Activated CD4-positive, alpha-beta T cell treated with anti-CD3 and anti-CD28 coated beads for 24 hours (primary cell): ENCODE measurements at places on chromosomes 4 and X.

DNA sequence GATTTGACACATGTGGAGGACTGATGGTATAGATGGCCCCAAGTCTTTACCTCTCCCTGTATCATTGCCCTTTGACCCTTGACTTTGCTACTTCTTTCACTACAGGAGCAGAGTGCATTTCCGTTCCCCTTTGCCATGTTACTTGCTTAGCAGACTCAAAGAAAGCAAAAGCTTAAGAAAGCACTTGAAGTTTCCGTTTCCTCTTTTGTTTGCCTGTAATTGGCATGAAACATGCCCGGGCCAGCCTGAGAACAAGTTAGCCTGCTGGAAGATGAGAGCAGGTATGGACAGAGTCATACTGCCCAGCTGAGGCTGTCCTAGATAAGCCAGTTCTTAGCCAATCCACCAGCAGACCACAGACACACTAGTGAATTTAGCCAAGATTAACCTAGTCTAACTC, 206.0 kb downstream of the BCOR start:
- DNase-seq: no peak

- no peak for DNase-seq
These were observed 19.2 kb downstream of the PPP3CA start for GRCh38 chr4:101328063-101328602.

DNA sequence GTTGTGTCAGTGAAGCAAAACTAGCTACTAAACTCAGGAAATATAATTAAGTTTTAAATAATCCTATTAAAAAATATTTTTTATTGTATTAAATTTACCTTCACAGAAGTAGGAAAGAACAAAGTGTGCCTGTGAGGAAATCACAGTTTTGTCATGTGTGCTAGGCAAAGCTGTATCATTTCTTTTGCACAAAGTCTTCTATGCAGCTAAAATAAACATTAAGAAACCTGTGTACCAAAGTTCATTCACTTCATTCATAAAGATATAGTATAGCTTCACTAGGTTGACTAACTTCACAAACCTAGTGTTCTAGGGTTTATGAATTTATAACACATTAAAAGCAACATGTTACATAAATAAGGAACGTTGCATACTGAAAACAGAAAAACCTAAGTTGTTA, 131.0 kb downstream of the PDS5A start:
- DNase-seq: no peak

GRCh38 chrX:28552322-28552721, 34.9 kb upstream of the IL1RAPL1 start:
- no peak for DNase-seq

GRCh38 chr4:125276811-125277210, 37.9 kb upstream of the FAT4 start:
- DNase-seq: no peak

GRCh38 chr4:76504613-76505465, 69.8 kb downstream of the SHROOM3 start:
- peak; percentile 11 for DNase-seq
